ENCODE measurements at places on chromosomes 2 and 18.

DNA sequence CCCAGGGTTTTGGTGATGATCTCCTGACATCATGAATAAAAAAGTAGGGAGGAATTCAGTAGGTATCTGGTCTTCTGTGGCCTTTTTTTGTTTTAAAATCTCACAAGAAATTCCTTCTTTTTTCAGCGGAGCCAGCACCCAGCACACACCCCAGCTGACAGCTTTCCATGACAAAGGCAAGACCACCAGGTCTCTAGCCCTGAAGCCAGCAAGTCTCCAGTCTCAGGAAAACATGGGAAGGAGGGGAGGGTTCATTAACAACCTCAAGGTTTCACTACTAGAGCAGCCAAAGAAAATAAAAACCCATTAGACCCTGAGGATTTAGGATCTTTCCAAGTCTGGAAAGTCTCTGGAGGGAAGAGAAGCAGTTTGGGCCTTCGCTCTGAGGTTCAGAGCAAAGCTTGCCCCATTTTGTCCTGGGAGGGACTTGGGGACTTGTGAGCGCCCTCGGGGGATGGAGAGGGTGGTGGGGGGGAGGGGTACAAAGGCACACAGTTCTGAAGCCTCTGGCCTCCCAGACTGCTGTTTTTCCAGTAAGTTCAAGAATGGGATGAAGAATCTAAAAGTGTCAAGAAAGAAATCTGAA lies 9.0 kb downstream of the FOXI3 start:
- no peak for DNase-seq

GRCh38 chr2:65813631-65814173 lies 381.3 kb upstream of the SPRED2 start:
- DNase-seq, result no peak

GRCh38 chr2:43302961-43303494 lies 76.6 kb upstream of the ZFP36L2 start:
- DNase-seq, result no peak

DNA sequence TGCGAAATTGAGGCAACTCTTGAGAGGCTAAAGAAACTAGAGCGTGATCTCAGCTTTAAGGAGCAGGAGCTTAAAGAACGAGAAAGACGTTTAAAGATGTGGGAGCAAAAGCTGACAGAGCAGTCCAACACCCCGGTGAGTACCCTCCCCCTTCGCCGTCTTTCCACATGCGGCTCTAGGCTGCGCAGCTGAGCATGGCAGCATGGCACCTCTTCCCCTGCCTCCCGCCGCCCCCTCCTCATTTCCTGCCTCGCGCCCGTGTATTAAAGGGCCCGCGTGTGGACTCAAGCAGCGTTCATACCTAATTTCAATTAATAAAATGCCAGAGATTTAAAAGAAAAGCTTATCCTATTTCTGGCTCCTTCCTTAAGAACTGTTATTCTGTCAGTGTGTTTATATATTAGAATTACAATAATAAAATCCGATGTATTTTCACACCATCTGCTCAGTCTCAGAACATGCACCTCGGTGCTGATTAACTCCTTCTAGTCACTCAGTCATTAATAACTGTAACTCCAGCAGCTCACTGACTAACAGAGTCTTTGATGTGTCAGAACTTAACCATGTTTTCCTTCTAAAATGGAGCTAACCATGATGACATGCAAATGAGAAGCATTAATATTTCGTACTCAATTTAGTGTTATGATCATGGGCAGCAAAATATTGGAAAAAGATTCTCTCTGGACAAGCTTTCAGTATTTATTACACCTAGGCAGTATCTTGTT lies 137.4 kb upstream of the CDCA7 start:
- peak; percentile 36 for DNase-seq

- DNase-seq, result peak; percentile 46
Measured at GRCh38 chr2:206392118-206392517, 51.2 kb upstream of the ADAM23 start.

- no peak for DNase-seq
Measured at GRCh38 chr18:63142594-63143225, 176.9 kb downstream of the BCL2 start.

DNA sequence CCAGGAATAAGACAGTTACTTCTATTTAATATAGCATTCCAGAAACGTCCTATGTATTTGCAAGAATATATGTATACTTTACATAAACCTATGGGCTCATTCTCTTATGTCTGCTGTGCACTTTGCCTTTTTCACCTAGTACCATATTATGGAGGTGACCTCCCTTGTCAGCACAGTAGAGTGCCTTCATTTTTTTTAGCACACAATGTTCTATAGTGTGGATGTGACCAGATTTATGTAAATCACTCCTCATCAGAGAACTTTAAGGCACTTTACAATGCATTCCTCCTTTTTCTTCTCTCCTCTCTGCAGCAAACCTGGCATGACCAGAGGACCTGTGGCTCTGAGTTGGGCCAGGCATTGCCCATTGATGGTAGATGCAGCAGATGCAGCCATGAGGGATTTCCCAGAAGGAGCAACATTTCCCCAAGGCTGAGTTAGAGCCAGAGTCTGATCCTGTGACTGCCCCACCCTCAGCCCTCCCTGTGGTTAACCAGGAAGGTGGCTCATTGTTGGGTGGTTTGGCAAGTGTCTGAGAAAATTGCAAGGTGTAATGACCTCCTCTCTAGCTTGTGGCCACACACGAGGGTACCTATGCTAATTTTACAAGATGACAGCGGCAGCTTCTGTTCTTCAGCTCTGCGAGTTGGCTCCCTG lies 76.5 kb upstream of the DLX2 start:
- peak; percentile 10 for DNase-seq

DNA sequence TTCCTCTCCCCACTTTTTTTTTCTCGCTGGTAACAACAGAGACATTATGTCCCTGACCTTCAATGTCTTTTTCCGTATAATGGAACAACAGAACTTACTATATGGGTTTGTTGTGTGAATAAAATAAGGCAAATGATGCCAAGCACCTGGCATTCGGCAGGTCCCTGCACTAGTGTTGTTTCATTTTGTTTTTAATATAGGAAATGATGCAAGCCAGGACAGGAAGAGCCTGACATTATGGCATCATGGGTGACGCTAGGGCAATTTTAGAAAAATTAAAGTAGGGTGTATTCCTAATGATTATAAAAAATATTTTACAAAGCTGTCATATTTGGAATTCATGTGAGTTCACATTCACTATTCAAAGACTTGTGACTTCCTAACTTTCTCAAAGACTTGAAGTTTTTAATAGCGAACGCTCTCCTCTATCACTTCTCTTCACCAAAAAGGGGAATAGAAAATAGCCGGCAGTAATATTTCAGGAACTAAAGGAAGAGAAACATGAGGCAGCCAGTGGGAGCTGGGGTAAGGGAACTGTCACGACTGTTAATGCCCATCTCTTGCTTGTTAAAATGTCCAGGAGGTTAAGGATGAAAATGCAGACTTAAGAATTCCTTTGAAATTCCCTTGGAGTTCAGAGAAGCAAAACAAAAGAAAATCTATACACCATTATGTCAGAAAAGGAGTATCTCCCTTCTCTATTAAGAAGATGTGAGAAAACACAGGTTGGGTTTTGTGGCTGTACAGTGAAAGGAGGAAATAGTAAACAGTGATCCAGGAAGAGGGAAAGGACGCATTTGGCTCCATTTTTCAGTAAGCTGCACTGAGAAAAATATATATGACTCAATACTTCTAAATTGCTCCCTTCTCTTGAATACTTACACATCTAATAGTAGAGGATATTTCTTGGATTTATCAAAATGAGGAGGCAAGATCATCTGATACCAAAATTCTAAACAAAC lies 60.2 kb downstream of the DPP4 start:
- no peak for DNase-seq

Measured in amniotic epithelial cell (primary cell).